ENCODE measurements at places on chromosomes 7 and 10. TPM values are rescaled to one million over a fixed set of nuclear protein-coding genes. Genes with fewer than 3 reads are reported as not detected.

DNA sequence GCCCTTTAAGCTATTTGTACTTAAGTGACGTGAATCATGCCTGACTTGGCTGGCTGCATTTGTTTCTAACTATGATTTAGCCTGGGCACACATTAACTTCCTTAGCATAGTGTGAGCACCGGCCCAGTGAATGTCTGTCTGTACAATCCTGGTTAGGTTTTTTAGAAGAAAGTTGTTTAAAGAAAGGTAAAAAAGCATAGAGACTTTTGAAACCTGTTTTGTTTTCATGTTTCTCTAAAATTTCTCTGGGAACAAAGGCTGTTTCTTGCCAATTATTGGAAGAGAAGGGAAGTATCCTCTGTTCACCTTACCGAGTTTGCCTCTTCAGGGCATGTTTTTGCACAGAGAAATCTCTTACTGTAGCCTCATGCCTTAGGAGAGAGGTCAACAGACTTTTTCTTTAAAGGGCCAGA, 42.9 kb upstream of the MET start:
- no peak for DNase-seq

GRCh38 chr7:158123214-158123613, 464.4 kb downstream of the PTPRN2 start:
- no peak for DNase-seq

Gene RAB19
- 9.8 TPM for total RNA-seq

GRCh38 chr10:62352356-62352970, 21.7 kb upstream of the ZNF365 start:
- DNase-seq: no peak

Gene TEX47
- total RNA-seq: not detected

All from H1 (cell line).